ENCODE measurements at places on chromosomes 4 and X.

DNA sequence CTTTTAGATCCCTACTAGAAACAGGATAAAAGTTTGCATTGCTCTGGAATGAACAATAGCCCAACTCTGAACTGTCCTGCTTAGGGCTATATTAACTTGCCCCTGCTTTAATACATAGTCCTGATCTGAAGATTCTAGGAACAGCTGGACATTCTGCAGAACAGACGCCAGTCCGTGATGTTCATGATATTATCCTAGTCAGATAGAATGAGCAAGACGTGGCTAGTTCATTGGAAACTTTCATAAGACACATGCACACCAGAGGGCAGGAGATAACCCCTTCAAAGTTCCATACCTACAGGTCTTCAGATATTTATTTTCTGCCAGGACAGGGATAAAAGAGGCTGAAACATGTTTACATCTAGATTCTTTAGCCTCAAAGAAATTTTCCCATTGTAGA lies 75.5 kb upstream of the CLNK start:
- DNase-seq = no peak

GRCh38 chr4:1080432-1080831 lies 32.9 kb downstream of the RNF212 start:
- no peak for DNase-seq

DNA sequence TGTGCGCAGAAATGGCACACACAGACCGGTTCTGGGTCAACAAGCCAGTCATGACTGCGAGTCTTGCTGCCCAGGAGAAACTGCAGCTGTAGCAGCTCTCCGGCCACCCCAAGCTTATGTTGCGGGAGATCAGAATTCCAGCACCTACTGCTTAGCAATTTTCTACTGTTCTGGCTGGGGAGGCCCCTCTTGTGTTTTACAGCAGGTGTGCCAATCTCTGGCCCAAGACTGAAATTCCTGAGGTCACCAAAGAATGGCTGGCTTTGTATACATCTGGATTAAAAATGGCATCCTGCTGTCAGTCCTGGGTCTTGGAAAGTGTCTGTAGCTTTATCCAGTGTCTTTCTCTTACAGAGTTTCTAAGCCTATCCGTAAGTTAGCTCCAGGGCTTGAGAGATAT lies 68.9 kb upstream of the TRAM1L1 start:
- DNase-seq = no peak

DNA sequence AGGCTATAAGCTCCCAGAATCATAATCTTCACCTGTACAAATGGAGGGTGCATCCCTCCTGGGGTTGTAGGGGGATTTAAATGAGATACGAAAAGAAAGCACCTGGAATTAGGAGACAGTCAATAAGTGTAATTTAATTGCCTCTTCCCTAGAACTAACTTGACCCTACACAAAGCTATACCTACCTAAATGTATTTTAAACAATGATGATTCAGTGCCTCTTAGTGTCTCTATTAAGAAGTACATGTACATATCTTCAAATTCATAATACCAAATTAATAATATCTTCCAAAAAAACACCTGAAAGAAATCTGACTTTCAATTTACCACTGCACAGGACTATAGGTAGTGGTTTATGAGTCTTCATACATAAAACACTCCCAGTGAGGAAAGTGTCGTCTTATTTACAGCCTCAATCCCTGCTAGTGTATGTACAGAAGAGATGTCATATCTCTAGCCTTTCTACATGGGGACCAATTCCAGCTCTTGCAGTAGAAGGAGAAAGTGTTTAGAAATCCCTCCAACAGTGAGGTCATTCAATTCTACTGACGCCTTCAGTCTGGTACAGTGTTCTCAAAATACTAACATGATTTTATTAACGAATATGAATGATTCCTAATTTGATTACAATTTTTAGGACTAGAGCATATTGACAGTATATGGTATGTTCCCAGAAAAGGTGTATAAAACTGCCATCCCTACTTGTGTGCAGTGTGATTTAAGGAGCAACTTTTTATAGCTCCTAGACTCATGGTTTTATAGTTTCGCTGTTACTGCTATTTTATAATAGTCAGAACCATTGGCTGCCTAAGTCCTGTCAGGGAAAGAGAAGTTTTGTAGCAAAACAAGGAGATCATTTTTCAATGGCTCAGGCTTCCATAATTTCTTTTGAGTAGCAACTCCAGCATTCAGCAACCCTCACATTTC lies 282.7 kb downstream of the UNC5C start:
- no peak for DNase-seq

GRCh38 chrX:24934279-24934678 lies 81.5 kb downstream of the ARX start:
- DNase-seq = no peak

DNA sequence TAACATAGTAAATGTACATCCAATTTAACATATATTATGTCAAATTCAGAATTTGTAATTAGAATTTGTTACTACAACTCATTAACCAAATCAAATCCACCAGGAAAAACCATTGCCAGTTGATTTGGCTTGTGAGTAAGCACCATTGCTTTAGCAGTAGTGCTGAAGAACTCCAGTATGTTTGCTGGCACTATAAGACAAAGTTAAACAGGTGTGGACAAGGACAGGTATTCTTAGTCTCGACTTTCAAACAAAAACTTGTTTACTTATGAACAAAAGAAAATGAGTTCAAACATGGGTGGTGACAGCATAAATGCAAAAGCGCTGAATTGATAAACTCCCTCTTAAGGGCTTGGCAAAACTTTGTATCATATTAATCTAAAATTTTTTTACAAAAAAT lies 1.3 kb upstream of the ADH7 start:
- DNase-seq = no peak

- no peak for DNase-seq
These were observed 568 bp downstream of the NIPAL1 start for GRCh38 chr4:48017108-48017571.

GRCh38 chrX:12894074-12895030 lies 12.1 kb upstream of the TLR8 start:
- DNase-seq = no peak

DNA sequence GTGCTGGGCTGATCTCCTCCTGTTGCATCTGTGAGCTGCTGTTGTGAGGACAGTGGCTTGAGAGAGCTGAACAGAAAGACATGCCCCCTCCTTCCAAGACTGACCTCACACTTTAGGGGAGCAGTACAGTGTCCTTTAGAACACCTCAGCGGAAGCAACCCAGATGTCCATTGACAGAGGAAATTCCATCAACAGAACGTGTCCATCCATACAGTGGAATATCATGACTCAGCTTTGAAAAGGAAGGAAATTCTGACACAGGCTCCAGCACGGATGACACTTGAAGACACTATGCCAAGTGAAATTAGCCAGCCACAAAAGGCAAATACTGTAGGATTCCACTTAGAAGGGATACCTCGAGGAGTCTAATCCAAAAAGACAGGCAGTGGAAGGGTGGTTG lies 103.5 kb downstream of the GPR143 start:
- no peak for DNase-seq

- no peak for DNase-seq
These were observed 9.3 kb downstream of the PJA1 start for GRCh38 chrX:69155786-69156520.

- no peak for DNase-seq
These were observed 148.4 kb upstream of the GPC4 start for GRCh38 chrX:133563705-133564104.

- no peak for DNase-seq
These were observed 39.0 kb downstream of the SHROOM2 start for GRCh38 chrX:9825129-9825790.

GRCh38 chrX:22193851-22194659 lies 78.7 kb upstream of the CBLL2 start:
- no peak for DNase-seq

DNA sequence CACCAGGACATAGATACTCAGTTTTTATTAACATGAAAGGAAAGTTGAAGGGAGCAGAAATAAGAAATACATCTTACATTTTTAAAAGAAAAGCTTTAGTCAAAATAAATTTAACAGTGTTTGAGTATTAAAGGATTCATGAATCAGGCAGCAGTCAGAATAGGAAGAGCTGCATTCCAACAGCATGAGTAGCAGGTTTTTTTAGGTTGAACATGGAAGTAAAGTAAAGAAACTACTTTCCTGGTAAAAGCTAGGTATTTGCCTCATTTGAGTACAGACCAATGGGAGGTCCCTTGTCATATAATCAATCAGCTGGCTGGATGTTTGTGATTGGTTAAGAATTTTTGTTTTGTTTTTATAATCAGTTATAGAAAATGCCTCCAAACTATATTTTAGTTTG lies 645.9 kb upstream of the INTU start:
- DNase-seq = no peak

- no peak for DNase-seq
These were observed 2700.3 kb downstream of the ARAP2 start for GRCh38 chr4:33543941-33544450.

DNA sequence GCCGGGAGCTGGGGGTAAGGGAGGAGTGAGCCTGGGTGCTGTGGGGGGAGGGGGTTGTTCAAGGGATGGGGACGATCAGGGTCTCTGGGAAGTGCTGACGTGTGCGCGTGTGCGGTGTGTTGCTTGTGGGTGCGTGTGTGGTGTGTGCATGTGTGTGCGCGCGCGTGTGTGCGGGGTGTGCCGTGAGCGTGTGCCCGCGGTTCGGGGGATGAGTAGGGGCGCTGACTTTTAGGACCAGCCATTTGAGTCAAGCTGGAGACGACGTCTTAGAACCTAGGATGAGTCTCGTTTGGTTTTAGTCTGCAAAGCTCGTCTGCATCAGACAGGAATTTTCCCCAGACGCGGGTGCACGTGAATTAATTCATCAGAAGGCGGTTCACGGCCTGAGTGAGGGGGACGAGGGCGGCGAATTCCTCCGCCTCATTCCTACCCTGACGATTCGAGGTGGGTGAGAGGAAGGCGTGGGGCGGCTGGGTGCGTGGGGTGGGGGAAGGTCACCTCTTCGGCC lies 950 bp upstream of the TMEM271 start:
- DNase-seq = peak; percentile 30

- DNase-seq = no peak
These were observed 121.9 kb upstream of the POF1B start for GRCh38 chrX:85501349-85501748.

GRCh38 chrX:130738638-130739195 lies 164.3 kb downstream of the ENOX2 start:
- peak; percentile 1 for DNase-seq

GRCh38 chr4:137363496-137363895 lies 168.8 kb downstream of the PCDH18 start:
- DNase-seq = no peak

GRCh38 chrX:118221270-118221669 lies 104.7 kb upstream of the KLHL13 start:
- no peak for DNase-seq

- no peak for DNase-seq
These were observed 76.6 kb downstream of the USO1 start for GRCh38 chr4:75800972-75801371.

- DNase-seq = no peak
These were observed 81.1 kb upstream of the NEIL3 start for GRCh38 chr4:177228599-177228998.

GRCh38 chr4:80043541-80043940 lies 29.5 kb downstream of the ANTXR2 start:
- no peak for DNase-seq

DNA sequence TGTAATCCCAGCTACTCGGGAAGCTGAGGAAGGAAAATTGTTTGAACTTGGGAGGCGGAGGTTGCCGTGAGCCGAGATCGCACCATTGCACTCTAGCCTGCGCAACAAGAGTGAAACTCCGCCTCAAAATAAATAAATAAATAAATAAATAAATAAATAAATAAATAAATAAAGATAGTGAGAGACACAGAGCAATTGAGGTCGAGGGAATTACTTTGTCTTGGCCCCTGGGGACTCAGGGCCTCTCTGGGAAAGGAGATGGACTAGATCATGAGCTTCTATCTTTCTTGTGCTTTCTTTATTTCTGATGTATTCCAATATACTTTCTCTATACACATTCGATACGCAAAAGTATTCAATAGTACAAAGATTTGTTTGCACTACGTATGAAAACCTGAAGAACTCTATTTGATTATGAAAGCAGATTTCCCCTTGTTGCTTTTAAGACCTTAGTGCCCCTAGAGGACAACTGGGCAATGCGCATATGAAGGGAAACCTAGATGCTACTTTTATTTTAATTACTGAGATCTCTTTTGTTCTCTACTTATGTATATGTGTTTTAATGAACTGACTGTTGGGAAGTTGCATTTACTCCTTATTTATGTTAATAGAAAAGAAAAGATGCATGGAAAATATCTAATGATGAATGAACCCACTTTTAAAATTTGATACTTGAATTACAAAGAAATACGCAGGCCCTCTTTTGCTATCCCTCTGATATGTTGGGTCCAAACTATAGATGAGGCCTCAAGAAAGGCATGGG lies 12.8 kb upstream of the ELOVL6 start:
- no peak for DNase-seq

- DNase-seq = no peak
These were observed 24.4 kb upstream of the DYNLT3 start for GRCh38 chrX:37871626-37872302.

- DNase-seq = no peak
These were observed 1.2 kb downstream of the TMSB4X start for GRCh38 chrX:12975991-12976558.
